ENCODE measurements at places on chromosomes 11 and 22.

- DNase-seq: no peak
These were observed 41.1 kb upstream of the CHRNA10 start for GRCh38 chr11:3712274-3712673.

DNA sequence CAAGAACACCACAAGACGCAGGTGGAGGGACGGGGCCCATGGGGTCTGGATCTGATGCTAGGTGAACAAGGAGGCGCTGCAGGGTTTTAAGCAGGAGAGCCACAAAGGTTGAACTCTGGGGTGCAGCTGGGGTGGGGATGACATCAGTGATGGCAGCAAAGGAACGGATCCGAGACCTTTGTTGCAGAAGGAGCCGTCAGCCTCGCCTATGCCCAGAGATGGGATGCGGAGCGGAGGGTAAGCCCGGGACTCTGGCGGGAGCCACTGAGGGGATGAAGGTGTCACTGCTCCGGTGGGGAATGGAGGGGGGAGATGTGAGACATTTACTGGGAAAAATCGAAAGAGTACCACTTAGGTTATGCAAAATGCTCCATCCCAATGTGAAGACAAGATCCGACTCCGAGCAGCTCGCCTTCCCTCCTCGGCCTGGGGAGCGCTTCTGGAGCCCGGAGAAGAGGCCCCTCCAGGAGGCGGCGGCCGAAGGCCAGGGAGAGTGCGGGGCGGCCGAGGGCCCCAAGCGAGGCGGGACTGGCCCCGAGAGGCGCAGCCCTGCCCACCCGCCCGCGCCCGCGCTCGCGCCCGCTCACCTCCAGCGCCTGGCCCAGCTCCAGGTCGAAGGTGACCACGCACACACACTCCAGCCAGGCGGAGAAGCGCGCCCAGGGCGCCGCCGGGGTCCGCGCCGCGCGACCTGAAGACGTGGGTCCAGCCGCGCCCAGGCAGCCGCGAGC lies 422 bp downstream of the DENND6B start:
- no peak for DNase-seq

DNA sequence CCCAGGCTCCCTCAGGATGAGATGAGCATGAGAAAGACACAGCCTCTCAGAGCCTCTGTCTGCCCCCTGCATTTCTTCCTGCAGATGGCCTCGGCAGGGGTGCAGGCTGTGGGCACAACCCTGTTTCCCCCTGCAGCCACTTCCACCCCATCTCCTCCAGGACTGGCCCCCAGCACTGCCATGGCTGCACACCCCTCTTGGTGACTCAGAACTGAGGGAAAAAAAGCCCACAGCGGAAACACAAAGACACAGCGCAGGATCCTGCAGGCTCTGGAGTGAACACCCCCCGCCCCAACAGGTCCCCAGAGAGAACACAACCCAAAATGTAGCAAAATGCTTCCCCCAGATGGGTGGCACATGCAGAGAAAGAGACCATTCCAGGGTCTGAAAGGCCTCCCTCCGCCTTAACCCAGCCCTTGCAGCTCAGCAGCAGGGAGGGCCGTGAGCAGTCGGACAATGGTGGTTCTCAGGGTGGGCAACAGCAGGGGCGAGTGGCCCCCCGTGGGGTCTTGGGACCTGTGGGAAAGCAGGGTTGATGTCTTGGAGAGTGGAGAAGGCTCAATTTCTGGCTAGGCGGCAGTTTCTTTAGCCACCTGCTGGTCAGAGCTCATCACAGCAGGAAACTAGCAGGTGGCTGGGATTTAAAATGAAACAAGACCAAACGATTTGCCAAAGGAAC lies 8.0 kb downstream of the TUBGCP6 start:
- DNase-seq: no peak

- DNase-seq: no peak
These were observed 25.6 kb downstream of the RNF141 start for GRCh38 chr11:10515418-10515817.

DNA sequence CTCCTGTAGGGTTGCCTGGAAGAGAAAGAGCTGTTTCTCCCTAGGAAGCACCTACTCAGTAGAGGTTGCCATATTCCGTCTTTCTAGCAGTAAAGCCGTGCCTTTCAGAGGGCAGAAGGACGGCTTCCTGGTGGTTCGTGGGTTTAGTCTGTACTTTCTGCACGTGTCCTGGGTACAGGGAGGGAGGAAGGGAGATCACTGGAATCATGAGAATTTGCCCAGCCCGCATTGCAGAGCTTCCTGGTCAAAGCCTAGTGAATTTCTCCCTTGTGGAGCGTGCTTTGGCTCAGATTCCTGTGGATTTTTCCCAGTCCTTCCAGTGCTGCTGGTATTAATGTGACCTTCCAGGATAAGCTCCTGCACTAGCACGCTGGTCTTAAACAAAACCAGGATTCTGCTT lies 44.9 kb downstream of the GRAMD1B start:
- no peak for DNase-seq

DNA sequence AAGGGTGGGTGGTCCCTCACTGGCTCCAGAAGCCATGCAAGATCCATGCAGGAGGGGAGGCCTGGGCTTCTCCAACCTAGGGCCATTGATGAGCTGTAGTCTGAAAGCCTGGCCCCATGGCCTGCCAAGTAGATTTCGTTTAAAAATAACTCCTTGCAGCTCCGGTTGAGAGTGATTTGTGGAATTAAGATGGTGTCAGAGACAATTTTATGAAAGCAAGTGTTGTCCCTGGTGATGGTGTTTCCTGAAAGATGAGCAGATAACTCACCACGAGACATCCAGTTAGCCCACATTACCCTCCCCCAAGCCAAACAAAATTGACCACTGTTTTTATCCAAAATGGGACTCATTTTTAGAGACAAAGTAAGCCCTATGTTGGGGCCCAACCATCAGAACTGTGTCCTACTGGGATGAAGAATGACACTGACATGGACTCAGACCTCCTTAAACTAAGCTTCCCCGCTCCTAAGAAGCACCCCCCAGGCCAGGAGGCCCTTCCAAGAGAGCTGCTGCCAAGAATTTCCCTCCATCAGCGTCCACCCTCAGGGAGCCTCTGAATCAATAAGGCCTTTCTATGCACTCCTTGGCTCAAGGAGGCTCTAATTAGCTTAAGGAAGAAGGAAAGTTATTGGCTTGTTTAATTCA lies 174.2 kb upstream of the NCAM1 start:
- DNase-seq: no peak

DNA sequence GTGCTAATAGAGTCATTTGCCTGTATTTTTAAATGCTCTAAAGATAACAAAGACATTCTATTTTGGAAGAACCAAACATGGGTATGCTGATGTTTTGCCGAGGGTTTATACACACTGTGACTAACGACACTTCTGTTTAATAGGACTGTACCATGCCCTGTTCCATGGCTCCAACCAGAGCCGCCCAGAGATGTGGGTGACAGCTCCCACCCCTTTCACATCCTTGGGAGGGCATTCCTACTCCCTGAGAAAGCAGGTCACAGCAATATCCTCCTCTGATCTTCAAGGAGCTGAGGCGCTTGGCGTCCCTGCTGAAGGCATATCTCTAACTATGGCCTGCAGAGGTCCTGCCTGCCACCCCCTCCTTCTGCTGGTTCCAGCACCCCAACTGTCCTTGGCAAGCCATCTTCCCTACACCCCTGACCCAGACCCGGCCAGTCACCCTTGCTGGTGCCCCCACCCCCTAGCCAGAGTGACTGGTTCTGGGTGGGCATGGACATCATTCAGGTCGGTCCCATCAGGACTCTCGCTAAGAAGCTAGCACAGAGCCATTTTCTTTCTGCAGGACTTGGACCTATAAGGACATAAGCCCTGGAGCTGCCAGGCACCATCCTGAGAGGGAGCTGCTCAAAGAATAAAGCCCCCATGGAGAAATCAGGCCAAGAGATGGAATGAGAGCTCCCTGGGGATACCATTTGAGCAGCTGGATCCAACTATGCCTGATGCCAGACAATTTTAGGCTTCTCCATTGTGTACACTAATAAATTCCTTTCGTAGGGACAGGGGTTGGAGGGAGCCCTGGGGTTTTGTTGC lies 381.3 kb downstream of the CTTN start:
- no peak for DNase-seq
